ENCODE measurements at places on chromosomes 5 and 9. TPM values are rescaled to one million over a fixed set of nuclear protein-coding genes. Genes with fewer than 3 reads are reported as not detected.

BTNL9 gene
- total RNA-seq = not detected

ELAVL2 gene
- total RNA-seq = not detected

TUT7 gene
- total RNA-seq = 33.9 TPM

TLR4 gene
- total RNA-seq = not detected

CAMK2A gene
- total RNA-seq = not detected

IL3 gene
- total RNA-seq = 68.0 TPM

FBP2 gene
- not detected for total RNA-seq

NRARP gene
- 3.0 TPM for total RNA-seq

FIBCD1 gene
- not detected for total RNA-seq

EQTN gene
- total RNA-seq = not detected

GNA14 gene
- total RNA-seq = not detected

THBS4 gene
- total RNA-seq = 1.7 TPM

AHRR gene
- total RNA-seq = 20.7 TPM

PPP3R2 gene
- not detected for total RNA-seq

TMEM267 gene
- total RNA-seq = 23.2 TPM

ZNF883 gene
- 1.0 TPM for total RNA-seq

PTCD2 gene
- total RNA-seq = 16.1 TPM

PCDHA3 gene
- not detected for total RNA-seq

CTSV gene
- total RNA-seq = 0.36 TPM

DMRT3 gene
- not detected for total RNA-seq

ANKRD18A gene
- total RNA-seq = 3.2 TPM

TRPM3 gene
- not detected for total RNA-seq

SPINK13 gene
- total RNA-seq = not detected

FCN2 gene
- not detected for total RNA-seq

CCDC187 gene
- not detected for total RNA-seq

NPR3 gene
- not detected for total RNA-seq

HINT1 gene
- 362 TPM for total RNA-seq

ADAMTSL2 gene
- total RNA-seq = not detected

C5orf34 gene
- total RNA-seq = 9.5 TPM

PCA3 gene
- not detected for total RNA-seq

SLC1A1 gene
- 0.17 TPM for total RNA-seq

DRD1 gene
- not detected for total RNA-seq

OXCT1 gene
- total RNA-seq = 131 TPM

SPAG8 gene
- total RNA-seq = 1.0 TPM

C8G gene
- 0.69 TPM for total RNA-seq

IFNK gene
- total RNA-seq = not detected

KCNV2 gene
- not detected for total RNA-seq

TMEM174 gene
- not detected for total RNA-seq

Data from activated CD8-positive, alpha-beta memory T cell treated with anti-CD3 and anti-CD28 coated beads for 36 hours (primary cell).